ENCODE measurements at places on chromosomes 6 and 20.

GRCh38 chr6:169074526-169074925 lies 179.1 kb downstream of the THBS2 start:
- DNase-seq: no peak

- DNase-seq: no peak
These were observed 559.4 kb downstream of the COL12A1 start for GRCh38 chr6:74646461-74646860.

DNA sequence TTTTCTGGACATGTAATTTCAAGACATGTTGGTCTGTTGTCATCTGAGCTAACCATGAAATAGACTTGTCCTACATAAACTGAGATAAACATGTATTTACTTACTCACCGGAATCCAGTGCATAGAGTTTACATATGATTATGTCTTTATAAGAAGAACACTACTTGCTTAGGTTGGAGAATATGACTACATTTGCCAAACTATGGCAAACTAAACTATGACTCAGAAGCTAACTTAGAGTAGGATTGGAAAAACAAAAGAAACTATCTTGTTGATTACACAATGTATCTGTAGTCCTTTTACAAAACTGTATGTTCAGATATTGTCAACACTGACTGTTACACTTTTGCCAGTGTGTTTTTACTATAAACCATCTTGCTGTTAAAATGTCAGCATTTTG lies 113.3 kb downstream of the CRYBG1 start:
- peak; percentile 67 for DNase-seq

GRCh38 chr6:99136488-99136887 lies 188.7 kb upstream of the FBXL4 start:
- no peak for DNase-seq

DNA sequence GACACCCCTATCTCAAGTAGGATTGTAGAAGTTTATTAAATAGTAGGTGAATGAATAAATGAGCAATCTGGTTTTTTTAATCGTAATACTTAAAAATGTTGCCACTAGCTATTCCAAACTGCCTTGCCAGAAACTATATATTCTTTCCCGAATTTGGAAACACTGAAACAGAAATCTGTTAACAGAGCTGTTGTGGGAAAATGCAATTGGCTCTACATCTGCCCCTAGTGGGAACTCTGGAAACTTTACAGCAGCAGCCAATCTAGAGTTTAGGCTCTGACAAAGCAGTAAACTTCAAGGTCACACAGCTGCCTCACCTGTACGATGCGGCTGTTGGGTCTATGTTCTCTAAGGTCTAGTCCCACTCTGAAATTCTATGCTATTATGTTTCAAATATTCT lies 41.7 kb downstream of the SYNE1 start:
- no peak for DNase-seq

GRCh38 chr6:30891816-30892538 lies 7.7 kb downstream of the DDR1 start:
- DNase-seq: no peak
